ENCODE measurements at places on chromosomes 2 and 18. TPM values are rescaled to one million over a fixed set of nuclear protein-coding genes. Genes with fewer than 3 reads are reported as not detected.

Gene DHX57
- total RNA-seq = 24.4 TPM

Gene PROC
- total RNA-seq = not detected

DNA sequence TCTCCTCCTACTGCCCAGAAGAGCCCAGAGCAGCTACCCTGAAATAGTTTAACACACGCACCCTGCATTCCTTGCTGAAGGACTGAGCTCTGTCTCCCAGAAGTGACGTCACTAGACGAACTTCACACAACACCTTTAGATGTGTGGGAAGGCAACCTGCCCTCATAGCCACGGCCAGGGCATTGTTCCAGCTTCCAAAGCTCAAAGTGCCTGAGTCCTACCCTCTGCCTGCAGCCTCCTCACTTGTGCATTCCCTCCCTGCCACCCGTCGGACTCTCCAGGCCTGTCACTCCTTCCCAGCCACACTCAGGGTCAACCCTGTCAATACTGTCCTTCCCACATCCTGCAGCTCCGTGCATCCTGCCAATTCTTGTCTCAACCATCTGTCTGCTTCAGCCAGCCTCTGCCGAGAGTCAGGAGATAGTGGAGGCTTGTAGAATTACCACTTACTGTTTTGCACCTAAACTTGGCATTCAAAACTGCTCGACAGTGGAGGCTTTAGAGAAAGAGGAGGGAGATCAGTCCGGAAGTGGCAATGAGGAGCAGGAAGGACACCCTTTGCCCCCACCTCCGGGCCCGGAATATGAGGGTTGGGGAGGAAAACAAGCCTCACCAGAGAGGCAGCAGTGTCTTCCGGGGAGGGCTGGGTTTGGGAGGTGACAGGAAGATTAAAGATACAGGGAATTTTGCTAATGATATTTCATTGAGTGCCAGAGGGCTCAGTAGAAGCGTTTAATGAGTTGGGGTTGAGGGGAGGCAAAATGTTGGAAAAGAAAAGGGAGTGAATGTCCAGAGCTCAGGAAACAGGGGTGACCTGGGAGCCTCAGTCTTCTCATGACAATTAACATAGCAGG is 72.3 kb upstream of the ATG16L1 start:
- no peak for DNase-seq

DNA sequence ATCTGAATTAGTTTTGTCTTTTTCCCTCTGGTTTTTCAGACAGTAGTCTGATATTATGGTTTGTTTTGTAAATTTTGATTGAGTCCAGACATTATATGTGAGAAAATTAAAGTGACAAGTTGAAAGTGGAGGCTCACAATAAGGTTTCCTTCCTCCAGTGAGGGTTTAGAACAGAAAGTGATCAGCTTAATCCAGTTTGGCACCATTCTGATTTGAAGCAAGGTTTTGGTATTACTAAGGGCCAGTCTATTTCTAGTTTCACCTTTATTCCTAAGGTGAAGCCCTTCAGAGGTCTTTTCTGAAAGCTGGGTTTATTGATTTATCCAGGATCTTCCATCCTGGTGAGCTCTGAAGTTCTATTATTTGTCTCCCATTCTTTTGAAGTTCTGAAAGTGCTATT is 68.7 kb downstream of the CDC42EP3 start:
- DNase-seq = no peak

DNA sequence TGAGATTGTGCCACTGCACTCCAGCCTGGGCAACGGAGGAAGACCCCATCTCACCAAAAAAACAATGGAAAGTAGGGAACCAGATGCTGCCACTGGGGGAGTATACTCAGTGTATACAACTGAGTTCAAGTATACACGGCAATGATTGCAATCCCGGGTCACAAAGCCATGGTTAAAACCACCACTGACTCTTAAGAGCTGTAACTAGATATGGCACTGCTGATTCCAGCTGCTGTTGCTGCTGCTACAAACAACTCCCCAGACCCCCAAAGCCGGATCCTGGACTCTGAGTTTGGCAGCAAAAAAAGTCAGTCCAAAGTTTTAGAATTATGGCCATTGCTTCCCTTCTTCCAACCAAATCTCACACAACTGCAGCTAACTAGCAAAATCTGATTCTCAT is 43.7 kb upstream of the COX7A2L start:
- no peak for DNase-seq

Gene SCLY
- 12.2 TPM for total RNA-seq

GRCh38 chr2:181738074-181738473 is 57.8 kb upstream of the NEUROD1 start:
- DNase-seq = peak; percentile 28

DNA sequence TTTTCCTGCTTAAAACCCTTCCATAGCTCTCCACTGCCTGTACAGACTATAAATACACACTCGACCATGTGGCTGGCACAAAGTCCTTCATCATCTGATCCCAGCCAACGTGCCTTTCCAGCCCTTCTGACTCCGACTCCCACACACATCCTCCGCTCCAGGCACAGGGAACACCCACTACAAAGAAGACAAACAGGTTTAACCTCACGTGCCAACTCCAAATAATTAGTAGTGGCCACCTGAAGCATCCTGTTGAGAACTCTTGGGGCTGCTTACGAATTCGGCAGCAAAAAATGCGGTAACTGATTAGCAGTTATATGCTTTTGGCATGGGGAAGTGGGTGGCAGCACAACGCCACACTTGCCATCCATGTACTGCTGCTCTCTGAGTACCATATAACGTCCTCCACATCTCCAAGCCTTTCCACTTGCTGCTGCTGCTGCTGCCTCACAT is 12.1 kb downstream of the SPIRE1 start:
- DNase-seq = peak; percentile 52

- no peak for DNase-seq
Observed at GRCh38 chr18:24778810-24779418, 318.5 kb downstream of the HRH4 start.

DNA sequence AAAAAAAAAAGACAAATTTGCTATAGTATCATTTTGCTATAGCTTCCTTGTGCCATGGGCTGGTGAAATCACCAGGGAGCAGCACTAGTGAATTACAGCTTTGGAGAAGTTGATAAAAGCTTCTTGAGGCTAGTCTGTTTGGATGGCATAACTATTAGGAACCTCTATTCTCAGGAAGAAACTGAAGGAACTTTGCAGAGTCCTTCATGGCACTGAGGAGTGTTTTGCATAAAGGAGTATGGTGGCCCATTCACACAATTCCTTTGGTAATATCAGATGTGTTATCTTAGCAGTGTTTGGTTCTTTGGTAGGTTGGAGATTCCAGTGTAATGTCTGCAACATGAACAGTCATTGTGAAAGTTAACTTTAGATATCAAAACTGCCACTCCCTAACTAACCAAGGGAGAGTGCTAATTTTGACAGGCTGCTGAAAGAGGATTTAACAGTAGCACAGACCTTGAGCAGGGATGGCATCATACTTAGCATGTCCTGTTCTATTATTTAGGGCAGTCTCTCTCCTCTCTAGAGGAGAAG is 76.6 kb upstream of the ZFP36L2 start:
- DNase-seq = no peak

DNA sequence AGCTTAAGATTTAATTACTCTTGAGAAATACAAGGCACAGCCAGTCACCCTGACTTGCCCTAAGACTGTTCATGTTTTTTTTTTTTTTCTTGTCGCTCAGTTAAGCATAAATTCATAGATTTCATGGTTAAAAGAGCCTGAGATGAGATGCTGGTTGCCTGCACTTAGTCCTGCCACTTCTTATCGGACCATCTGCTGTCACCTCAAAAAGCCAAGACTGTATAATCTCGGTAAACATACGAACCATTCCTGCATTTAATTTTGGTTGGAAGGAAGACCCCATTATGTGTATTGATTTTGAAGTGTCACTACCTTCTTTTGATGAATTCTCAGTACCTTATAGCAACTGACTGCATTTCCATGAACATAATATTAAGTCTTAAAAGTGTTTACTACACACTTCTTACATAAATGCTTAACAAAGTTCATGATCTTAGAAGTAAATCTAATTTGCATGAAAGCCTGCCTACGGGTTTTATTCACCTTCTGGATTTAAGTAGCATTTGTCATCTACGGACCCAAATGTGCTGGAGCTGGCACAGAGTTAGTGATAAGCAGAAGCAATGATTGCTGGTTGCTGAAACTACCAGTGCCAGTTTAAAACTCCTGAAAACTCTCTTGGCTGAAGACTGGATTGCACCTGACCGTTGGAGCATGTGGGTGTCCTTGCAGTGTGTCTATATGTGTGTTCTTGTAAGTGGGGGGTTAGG is 843.4 kb downstream of the TMEM182 start:
- no peak for DNase-seq

Gene PREPL
- total RNA-seq = 39.6 TPM

DNA sequence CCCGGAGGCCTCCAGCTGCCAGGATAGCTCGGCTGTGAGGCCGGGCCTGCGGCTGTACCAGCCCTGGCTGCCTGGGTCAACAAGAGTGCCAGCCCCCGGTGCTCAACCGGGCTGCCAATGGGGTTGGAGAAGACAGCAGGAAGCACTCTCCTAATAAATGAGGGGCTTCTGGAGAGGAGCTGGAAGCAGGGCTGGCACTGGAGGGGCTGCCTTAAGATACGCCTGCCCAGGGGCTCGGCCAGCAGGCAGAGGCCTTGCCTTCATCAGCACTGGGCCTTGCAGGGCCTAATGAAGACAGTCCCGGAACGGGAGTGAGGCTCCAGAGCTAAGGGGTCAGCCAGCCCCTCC is 73.6 kb downstream of the TEX51 start:
- DNase-seq = no peak

Gene SERPINB10
- not detected for total RNA-seq

Gene CCDC74B
- total RNA-seq = 3.9 TPM

DNA sequence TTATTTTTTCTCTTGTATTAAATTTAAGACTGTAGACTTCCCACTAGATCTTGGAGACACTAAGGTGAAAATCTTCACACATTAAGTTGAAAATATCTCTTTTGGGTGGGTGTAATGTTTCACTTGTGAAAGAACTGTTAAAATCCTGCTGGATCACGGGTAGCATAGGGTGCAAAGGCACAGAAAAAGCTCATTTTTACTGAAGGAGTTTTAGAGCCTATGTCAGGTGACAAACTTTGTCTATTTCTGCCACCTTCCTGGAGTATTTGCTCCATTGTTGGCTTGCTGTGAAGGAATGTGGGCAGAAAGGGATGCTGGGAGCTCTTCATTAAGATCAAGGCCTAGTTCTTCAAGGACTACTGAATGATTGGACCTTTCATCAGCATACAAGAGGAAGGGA is 119.4 kb downstream of the FMNL2 start:
- DNase-seq = no peak

DNA sequence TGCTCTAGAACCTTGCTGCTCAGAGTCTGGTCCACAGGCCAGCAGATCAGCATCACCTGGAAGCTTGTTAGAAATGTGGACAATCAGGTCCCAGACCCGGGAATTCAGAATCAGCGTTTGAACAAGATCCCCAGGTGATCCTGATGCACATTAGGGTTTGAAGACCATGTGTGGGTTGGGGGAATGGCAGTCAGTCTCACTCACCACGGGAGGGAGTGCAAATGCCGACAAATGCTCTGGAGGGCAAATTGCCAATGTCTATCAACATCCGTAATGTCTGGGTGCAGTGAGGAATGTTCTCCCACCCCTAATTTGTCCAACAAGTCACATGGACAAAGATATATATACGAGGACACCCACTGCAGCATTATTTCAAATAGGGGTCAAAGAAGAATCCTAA is 34.5 kb downstream of the INPP5D start:
- no peak for DNase-seq

Measured in IMR-90 (cell line).